ENCODE measurements at places on chromosomes 2 and 18. TPM values are rescaled to one million over a fixed set of nuclear protein-coding genes. Genes with fewer than 3 reads are reported as not detected.
A peak's percentile ranks its signal among the peaks of the same experiment; 100 is the strongest.

- DNase-seq: peak; percentile 42
These were observed 25.7 kb upstream of the NCL start for GRCh38 chr2:231489990-231490389.

- no peak for DNase-seq
These were observed 106.9 kb downstream of the HDAC4 start for GRCh38 chr2:239293775-239294430.

OR6B2 gene
- total RNA-seq: not detected

- DNase-seq: no peak
These were observed 199.4 kb upstream of the RASGRP3 start for GRCh38 chr2:33277002-33277426.

DAW1 gene
- not detected for total RNA-seq

Data from SK-MEL-5 (cell line).